Stimulated activated CD8-positive, alpha-beta memory T cell treated with anti-CD3 and anti-CD28 coated beads, Interleukin-4, amount 100 ng/mL, for 1 hour (primary cell): ENCODE measurements at places on chromosomes 1 and 21.

- no peak for DNase-seq
These were observed 206.2 kb upstream of the KAZN start for GRCh38 chr1:14392161-14392858.

- peak; percentile 26 for DNase-seq
These were observed 3.4 kb upstream of the ECE1 start for GRCh38 chr1:21293537-21294265.

- DNase-seq: no peak
These were observed 45.3 kb downstream of the KCNC4 start for GRCh38 chr1:110255392-110255787.

DNA sequence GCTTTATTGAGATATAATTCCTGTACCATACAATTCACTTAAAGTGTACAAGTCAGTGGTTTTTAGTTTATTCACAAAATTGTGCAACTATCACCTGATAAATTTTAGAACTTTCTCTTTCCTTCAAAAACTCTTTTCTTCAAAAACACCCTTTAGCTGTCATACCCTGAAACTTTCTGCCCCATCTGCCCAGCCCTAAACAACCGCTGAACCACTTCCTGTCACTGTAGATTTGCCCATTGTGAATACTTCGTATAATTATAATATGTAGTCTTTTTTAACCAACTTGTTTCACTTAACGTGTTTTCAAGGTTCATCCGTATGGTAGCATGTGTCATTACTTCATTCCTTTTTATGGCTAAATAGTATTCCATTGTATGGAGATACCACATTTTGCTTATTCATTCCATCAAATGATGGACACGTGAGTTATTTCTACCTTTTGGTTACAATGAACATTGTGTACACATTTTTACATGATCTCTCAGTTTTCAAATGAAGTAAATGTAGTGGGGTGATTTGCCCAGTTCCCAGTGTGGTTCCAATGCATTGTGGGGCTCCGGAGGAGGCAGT lies 37.9 kb downstream of the WNT4 start:
- no peak for DNase-seq

- no peak for DNase-seq
These were observed 43.2 kb upstream of the C1orf185 start for GRCh38 chr1:51058858-51059257.

DNA sequence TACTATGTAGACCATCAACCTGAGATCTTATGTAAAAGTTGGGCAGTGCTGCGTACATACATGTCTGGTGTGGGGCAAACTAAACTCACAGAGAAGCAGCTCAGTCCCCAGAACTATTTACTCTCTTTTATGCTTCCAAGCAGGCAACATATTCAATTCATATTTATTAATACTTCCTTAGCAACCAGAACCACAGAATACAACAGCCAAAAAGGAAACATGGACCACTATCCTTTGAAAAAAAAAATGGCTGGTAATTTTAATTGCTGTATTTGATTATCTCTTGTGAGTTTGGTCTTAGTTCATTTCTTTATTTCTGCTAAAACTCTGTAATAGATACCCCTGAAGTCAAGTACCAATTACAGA lies 1.5 kb upstream of the PPP1R15B start:
- DNase-seq: no peak

GRCh38 chr1:17535300-17535936 lies 4.1 kb upstream of the ARHGEF10L start:
- DNase-seq: no peak

DNA sequence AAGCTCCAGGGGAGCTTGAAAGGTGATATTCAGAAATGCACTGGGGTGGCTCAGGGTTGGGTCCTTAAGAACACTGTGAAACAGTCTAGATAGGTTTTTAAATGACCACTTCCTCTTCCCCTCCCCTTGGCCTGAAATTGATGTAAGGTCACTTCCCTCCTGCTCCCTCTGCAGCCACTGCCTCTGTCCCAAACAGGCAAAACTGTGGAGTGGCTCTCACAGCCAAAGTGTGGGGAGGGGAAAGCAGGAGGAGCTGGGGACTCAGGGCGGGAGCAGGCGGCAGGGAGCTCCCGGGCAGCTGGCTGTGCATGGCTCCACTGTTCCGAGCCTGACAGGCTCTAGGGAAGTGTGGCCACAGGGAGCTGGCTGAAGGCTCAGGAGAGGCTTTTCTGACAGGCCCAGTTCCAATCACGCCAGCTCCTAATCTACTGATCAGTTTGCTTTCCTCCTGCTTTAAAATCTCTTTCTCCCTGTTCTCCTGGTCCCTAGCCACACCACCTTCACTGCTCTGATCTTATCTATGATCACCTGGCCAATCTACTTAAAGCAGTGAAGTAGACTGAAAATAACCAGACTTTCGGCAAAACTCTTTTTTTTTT lies 5.1 kb upstream of the CSRP1 start:
- DNase-seq: no peak
